ENCODE measurements at places on chromosomes 4 and X.

DNA sequence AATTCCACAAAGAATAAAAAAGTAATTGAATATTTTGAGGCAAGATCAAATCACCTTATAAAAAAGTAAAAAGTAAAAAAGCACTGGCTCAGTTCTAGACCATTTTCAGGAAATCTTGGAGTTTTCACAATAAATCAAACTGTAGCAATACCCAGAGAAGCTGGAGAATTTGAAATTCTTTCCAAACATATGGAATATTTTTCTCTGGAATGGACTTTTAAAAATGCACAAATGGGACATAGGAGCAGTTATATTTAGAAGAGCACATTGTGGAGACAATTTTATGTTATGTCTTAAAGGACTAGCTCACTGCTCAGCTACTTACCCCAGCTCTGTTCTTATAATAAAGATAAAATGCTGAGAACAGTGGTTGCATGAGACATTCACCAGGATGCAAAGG lies 211.9 kb upstream of the KIT start:
- no peak for DNase-seq

GRCh38 chr4:153521478-153521877 lies 55.3 kb downstream of the TMEM131L start:
- DNase-seq, result no peak

GRCh38 chrX:26954029-26954428 lies 509.1 kb downstream of the PPP4R3C start:
- DNase-seq, result no peak

GRCh38 chr4:112112590-112113170 lies 32.6 kb upstream of the FAM241A start:
- DNase-seq, result no peak

DNA sequence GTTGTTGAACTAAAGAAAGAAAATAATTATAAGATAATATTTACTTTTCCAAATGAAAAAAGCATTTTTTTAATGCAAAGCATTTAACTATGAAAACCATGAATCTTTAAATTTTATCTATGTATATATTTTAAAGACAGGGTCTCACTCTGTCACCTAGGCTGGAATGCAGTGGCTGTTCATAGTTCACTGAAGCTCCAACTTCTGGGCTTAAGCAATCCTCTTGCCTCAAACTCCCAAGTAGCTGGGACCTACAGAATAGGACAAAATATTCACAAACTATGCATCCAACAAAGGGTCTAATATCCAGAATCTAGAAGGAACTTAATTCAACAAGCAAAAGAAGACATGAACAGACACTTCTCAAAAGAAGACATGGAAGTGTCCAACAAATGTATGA lies 55.9 kb upstream of the ALB start:
- no peak for DNase-seq

- peak; percentile 59 for DNase-seq
Measured at GRCh38 chr4:1746265-1746691, 25.0 kb downstream of the TACC3 start.

GRCh38 chrX:70079870-70080269 lies 17.6 kb downstream of the OTUD6A start:
- DNase-seq, result no peak

DNA sequence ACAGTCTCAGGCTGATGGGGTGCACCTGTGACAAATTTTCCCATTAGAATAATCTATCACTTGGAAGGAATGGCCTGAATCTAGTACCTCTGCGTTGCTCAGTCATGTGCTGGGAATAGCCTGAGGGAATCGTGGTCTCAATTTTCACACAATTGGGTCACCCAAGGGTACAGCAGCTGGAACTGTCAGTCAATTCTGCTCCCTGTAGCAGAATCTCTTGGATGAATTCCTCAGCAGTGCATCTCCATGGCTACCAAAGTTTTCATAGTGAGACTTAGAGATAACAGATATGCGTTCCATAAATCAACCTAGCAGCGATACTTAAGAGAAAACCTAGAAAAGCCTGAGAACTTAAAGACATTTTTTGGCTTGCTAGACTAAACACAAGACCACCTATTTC lies 288.7 kb upstream of the CTSO start:
- DNase-seq, result no peak

DNA sequence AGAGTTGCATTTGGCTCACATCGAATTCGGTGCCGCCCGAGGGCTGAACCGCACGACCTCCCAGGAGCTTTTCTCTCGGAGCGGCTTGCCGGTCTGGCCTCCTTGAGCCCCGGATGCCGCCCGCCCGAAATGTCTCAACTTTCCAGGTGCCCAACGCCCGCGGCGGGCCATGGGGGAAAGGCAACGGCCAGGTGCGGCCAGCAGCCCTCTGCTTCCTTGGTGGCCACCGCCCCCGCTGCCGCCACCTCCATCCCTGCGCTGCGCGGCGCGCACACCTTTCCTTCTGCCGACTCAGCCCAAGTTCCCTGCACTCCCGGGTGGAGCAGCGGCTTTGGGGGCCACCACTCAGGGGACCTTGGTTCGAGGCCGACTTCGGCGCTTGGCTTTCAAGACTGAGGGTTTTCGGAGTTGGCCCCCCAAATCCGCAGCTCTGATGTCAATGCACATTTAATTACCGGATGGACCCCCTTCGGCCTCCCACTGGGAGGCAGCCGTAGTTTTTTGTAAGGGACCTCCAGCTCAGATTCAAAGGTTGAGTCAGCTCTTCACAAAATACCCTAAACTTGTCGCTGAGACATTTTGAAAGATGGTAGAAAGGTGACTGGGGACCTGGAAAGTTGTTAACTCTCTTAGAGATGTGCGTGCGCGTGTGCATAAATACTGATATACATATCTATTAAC lies 1.1 kb downstream of the AFF2 start:
- DNase-seq, result no peak

GRCh38 chr4:182197611-182198010 lies 45.6 kb upstream of the TENM3 start:
- no peak for DNase-seq

- DNase-seq, result no peak
Measured at GRCh38 chr4:84327526-84327925, 171.6 kb downstream of the NKX6-1 start.

DNA sequence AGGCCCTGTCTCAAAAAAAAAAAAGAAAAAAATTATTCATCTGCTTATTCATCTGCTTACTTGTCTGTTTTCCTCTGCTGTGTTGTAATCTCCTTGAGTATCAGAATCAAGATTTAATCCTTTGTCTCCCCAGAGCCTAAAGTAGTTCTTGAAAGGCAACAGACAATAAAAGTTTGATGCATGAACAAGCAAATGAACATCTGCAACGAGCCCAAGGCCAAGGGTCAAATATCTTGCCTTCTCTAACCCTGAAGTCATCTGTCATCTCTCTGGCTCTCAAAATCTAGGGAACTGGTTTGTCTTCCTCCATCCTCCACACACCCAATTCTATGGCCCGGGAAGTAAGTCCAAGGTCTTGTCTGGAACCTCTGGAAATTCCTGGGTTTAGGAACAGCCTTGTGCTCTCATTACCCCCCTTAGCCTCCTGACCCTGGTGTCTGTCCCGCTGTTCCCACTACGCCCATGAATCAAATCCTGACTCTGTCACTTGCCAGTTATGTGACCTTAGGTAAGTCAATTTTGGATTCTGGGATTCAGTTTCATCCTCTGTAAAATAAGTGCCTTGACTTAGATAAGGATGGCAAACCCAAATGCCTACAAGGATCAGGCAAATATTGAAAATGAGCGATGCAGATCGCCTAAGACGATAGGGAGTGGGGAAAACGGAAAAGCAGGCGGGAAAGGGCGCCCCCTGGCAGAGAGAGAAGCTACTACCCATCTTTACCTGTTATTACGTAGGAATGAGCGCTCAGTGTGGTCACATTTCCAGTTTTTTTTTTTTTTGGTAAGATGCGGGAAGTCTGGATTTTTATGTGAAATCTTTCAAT lies 102.7 kb upstream of the DHX15 start:
- no peak for DNase-seq

- no peak for DNase-seq
Measured at GRCh38 chr4:178306565-178306964, 864.3 kb upstream of the AGA start.

- no peak for DNase-seq
Measured at GRCh38 chr4:82833696-82834313, 35.2 kb upstream of the SCD5 start.

- no peak for DNase-seq
Measured at GRCh38 chrX:7147413-7147977, at the start of gene STS. TSS of gene STS (plus strand) at chrX:7147712. CDS start at chrX:7253200, 105,488 bp downstream.

GRCh38 chrX:139750390-139750789 lies 42.4 kb upstream of the MCF2 start:
- no peak for DNase-seq

DNA sequence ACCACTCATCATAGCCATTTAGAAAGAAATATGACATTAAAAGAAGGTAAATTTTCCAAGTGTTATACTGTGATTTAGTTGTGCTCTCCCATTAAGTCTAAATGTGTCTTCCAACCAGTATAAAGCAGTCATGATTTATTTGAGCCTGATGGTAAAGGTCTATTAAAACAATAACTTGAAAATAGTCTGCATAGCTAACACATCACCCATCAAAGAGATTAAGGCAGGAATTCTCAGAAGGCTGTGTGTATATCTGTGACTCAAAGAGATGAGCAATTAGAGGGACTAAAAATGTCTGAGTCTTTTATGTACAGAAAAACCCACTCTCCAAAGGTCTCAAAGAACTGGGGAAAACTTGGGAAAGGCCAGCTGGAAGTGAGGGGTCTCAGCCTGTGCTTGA lies 70.3 kb upstream of the IQCM start:
- DNase-seq, result no peak

All from stimulated activated CD8-positive, alpha-beta memory T cell treated with anti-CD3 and anti-CD28 coated beads, Interleukin-4, amount 100 ng/mL, for 4 hours (primary cell).